ENCODE measurements at places on chromosomes 3 and 15.

DNA sequence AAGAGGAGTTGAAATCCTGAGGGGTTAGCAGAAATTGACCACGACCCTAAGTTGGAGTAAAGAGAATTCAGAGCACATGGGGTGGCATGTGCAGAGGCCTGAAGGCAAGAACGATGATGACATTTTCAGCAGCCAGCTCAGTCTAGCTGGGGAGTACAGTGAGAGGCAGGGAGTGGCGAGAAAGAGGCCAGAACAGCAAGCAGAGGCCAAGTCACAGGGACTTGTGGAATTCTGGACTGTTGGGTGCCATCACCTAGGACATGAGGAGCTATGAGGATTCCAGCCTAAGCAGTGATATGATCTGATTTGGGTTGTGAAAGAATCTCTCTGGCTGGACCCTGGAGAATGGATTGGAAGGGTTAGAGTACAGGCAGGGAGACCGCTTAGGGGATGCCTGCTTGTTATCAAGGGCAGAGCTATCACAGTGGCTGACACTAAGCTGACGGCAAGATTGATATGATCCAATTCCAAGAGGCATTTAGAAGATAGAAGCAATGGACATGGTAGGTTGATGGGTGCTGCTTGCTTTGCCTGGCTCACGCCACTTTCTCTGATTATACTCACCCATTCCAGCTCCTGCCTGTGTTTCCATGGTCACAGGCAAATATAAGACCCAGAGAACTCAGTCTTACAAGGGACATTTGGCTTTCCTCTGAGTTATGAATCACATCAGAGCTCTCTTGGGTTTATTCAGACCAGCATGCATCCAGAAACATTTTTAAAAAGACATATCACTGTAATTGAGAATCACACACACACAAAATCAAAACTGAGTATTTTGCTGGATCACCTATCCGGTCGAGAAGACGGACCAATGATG is 66.4 kb downstream of the LRTM1 start:
- no peak for DNase-seq

- DNase-seq: no peak
Observed at GRCh38 chr3:71322154-71322553, 261.4 kb downstream of the FOXP1 start.

GRCh38 chr3:179297971-179298725 is 24.7 kb upstream of the ZNF639 start:
- no peak for DNase-seq

- peak; percentile 42 for DNase-seq
Observed at GRCh38 chr3:55486857-55487380, at the start of gene WNT5A. Gene WNT5A, minus strand, starts transcription at chr3:55487306. Its CDS starts 321 bp downstream, at chr3:55486985.

DNA sequence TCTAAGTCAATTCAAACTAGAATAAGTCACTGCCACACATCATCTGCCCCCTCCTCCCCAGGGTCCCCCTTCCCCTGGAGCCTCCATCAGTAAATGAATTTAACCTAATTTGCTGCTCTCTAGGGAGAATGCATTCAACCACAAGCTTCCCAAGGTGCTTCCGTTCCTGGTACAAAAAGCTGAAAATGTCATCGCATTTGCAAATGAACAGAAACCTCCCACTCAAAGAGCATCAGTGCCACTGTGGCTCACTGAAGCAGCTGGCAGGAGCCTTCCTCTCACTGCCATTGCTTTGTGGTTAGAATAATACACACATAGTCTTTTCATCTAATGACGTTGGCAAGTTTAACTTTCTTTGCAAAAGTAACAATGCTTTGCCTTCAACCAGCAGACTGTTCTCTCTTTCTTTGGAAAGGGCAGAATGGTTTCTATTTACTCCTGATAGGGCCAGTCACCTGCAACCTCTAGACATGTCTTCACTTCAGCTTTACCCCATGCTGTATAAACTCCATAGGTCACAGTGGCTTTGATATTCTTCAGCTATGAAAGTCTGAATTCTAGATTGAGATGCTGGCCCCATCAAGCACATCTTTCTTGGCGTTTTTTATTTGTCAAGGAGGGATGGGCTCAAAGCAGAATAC is 238.1 kb downstream of the CPNE4 start:
- no peak for DNase-seq

GRCh38 chr3:150870406-150870805 is 34.8 kb downstream of the MINDY4B start:
- no peak for DNase-seq

DNA sequence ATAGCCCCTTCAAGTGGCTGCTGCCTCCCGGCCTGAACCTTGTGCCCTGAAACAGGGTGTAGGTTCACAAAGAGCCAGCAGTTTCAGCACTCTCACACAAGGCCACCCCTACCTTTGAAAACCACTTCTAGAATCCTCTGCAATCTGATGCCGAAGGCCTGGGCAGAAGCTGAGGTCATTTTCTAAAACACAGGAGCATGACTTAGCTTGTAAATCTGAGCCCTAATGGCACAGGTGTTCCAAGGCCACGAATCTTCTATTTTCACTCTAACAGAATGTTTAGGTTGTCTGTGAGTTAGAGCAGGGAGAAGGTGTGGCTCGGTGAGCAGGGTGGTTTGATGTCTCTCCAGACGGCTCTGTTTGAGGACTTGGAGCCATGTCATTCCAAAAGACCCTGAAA is 62.3 kb downstream of the SYNM start:
- DNase-seq: no peak

DNA sequence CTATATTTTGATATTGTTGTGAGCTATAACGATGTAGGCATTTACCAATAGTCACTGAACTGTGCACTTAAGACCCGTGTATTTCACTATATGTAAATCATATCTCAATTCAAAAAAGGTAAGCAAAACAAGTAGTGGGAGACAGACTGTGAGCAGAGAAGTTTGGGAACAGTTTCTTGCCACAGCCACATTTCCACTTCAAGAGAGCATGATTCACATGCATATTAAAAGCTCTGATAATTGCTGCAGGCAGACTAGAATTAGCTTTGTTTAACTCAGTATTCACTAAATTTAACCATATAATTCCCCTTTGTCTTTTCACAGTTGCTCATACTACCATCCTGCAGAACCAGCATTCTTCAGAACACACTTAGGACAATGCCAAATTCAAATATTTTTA is 168.4 kb upstream of the ZNF385D start:
- no peak for DNase-seq

DNA sequence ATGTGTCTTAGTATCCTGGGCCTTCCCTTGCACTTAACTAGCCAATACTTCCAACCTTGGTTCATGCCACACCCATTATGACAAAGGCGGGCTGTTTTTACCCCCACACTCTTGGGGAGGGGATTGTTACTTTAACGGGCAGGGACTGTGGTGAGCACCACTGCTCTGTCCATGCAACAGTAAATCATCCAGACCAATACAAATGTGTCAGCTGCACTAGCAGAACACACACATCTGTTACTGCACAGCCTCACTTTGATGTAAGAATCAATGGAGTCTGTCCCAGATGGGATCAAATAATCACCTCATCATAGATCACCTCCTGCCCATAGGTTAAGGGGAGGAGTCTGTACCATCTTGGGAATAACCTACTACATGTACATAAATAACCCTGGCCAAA is 58.1 kb downstream of the NPAP1 start:
- DNase-seq: no peak

GRCh38 chr3:58666683-58667082 is at the start of gene FAM3D:
Gene FAM3D, minus strand, starts transcription at chr3:58666774. Its CDS starts 11,211 bp downstream, at chr3:58655563.
- DNase-seq: no peak

- DNase-seq: no peak
Observed at GRCh38 chr15:33064878-33065277, 129.6 kb downstream of the FMN1 start.

DNA sequence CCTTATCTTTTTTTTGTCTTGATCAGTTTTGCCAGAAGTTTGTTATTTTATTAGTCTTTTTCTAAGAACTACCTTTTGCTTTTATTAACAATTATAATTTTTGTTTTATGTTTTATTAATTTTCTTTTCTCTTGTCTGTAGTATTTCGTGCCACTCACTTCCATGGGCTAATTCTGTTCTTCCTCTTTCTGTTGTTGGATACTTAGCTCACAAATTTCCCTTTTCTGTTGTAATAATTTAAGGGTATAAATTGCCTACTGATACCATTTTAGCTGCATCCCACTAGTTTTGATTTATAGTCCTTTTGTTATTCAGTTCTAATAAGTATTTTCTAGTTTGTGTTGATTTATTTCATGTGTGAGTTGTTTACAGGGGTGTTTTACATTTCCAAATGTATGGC is 48.6 kb downstream of the SNRK start:
- DNase-seq: no peak

DNA sequence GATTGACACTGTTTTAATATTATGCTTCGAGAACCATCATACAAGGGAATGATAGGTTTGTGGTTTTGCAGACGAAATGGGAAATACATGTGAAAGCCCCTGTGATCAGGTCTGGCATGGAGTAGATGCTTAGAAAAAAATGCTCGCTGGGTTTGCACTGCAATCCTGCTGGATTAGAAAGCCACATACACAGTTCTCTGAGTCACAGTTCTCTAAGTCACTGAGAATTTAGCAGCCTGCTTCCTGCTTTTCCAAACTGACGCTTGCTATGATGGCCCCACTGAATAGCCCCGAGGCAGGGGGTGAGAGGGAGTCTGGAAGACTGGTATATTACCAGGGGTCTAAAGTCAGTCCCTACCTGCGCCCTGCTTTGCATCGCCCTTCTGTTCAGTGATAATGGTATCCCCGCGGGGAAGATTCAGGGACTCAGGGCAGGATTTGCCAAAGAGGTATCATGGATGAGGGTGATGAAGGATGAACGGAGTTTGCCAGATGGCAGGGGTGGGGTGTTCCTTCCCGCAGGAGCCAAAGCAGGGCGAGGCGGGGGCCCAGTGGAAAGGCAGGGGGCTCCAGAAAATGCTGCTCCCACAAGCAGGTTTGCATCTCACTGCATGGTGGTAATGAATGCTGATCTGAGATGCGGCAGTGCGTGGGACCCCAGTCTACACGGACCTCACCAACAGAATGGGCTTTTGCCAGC is 82.3 kb downstream of the IQSEC1 start:
- DNase-seq: no peak

GRCh38 chr3:147540921-147541320 is 131.8 kb downstream of the ZIC1 start:
- no peak for DNase-seq

GRCh38 chr15:56102441-56102840 is 109.0 kb upstream of the NEDD4 start:
- peak; percentile 71 for DNase-seq

DNA sequence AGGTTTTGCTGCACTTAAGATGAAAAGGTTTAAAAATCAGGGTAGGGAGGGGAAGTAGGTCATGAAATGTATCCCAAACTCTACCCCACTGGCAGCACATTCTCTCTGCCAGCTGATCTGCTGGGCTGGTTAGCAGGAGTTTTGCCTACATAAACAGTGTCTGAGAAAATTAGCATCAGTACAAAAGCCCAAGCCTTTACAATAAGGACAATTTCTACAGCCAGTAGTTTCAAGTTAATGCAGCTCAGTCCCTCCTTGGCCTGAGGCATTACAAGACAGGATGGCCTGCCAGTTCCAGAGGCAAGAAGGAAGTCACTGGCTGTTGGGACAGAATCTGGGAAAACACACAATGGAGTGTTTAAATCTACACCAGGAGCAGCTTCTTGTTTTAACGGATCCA is 32.8 kb downstream of the NCEH1 start:
- no peak for DNase-seq

GRCh38 chr3:123357275-123357674 is 91.6 kb downstream of the ADCY5 start:
- DNase-seq: no peak

- DNase-seq: no peak
Observed at GRCh38 chr3:190902292-190902691, 39.8 kb upstream of the GMNC start.

DNA sequence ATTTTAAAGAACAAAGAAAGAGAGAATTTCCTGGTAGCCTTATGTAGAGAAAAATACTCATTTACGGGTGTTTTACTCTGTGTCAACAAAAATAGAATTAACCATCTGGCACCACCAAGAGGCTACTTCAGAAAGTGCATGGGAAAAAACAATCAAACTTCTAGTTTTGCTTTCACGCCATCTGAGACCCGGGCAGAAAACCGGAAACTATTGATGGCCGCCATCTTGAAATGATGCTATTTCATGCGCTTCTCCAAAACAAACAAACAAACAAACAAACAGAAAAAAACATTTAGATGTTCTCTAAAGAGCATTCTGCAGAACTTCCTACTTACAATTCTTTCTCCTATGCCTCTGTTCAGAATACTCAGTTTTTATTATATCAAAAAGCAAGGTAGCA is 49.4 kb upstream of the SYNPR start:
- DNase-seq: no peak

DNA sequence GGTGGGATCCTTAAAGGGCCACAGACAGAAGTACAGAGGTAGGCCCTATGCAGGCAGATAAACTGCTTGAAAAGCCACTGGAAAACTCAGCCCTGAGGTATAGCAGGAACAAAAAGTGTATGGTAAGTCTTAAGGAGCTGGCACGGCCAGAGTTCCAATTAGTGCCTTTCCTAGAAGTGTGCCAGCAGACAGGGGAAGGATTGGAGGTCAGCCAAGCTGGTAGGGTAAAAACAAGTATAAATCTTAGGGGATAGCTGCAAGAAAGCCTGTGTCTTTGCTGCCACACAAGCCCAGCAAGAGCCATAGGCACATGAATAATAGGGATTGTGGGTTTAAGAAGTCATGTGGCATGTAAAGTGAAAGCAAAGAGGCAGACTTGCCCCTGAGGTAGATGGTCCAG is 582.5 kb downstream of the PLOD2 start:
- no peak for DNase-seq

All from hindlimb muscle (tissue), 1 donor.